Stimulated activated CD8-positive, alpha-beta memory T cell treated with anti-CD3 and anti-CD28 coated beads, Interleukin-4, amount 100 ng/mL, for 1 hour (primary cell): ENCODE measurements at places on chromosomes 12 and 14.

DNA sequence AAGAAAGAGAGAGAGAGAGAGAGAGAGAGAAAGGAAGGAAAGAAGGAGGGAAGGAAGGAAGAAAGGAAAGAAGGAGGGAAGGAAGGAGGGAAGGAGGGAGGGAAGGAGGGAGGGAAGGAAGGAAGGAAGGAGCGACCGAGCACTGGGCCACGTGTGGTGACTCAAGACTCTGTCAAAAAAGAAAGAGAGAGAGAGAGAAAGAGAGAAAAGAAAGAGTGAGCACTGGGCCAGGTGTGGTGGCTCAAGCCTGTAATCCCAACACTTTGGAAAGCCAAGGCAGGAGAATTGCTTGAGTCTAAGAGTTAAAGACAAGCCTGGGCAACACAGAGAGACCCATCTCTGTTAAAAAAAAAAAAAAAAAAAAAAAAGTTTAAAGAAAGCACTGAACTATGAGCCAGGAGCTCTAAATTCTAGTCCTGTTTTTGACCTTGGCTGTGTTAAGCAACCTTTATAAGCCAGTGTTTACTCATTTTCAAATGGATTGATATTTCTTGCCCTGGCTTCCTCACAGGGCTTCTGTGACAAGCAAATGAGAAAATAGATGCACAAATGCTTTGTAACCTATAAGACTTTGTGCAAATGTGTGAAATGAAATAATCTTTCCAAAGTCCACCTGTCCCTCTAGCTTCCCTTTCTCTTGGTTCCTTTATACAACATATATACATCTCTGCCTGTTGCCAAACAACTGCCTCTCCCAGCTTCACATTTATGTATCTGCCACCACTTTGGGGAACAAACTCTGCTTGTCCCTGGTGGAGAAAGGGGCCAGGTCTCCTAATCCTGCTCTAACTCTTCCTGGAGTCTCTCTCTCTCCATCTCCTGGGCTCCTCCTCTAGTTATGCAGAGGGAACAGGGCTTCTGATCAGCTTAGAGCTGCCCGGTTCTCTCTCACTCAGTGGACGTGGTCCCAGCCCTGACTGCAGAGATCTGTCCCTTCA is 16.1 kb upstream of the PLEKHG6 start:
- no peak for DNase-seq

- no peak for DNase-seq
These were observed 32.9 kb upstream of the EEA1 start for GRCh38 chr12:92961949-92962348.

DNA sequence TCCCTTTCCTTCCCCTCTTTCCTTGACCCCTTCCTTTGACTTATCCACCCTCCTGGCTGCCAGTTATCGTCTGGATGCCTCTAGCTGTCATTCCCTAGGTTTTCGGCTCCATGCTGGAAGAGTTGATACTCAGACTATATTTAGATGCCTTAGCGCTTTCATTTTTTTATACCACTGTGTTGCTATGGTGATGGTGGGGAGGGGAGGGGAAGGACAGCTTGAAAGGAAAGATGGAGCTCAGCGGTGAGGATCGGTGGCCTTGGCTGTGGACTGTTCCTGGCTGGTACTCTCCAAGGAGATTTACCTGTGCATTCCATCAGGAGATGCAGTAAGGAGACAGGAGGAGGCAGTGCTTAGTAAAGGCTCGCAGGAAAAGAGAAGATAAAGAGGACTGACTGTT is 108.7 kb downstream of the SLC8A3 start:
- DNase-seq = no peak

DNA sequence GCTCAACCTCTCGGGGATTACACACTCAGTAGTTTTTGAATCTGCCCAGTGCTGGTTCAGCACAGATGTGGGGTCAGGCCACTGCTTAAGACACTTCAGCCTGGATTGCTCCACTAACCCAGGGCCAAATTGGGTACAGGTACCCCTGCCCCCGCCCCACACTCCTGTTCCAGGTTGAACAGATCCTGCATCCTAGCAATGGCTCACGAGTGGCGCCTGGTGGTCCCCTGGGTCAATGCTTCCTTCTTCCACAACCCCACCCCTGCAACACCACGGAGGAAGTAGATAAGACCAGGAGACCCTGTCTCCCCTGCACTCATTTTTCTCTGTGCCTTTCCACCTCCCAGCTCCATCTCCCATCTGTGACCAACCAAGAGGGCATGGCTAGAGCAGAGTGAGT is 108.4 kb downstream of the ESRRB start:
- no peak for DNase-seq

DNA sequence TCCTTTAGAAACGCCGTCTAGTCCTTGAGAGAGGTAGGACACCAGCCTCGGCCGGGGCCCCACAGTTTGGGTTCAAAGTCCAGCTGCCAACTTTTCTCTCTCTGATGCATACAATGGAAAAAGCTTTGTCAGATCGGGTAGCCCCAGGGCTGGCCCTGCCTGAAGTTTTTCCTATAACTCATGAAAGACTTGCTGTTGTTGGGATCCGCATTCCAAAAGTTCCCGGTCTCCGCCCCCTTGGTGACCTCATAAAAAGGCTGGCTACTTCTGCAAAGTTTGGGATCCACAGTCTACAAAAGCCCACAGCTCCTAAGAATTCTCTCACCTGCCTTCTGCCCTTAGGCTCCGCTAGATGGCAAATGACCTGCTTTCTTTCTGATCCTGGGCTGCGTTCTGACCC is 35.3 kb upstream of the CLEC6A start:
- DNase-seq = no peak

- DNase-seq = no peak
These were observed 10.8 kb downstream of the SETD1B start for GRCh38 chr12:121814429-121815119.
